Activated T-helper 17 cell treated with anti-CD3 and anti-CD28 coated beads, Interleukin-2, amount 50 U/mL, for 72 hours (primary cell): ENCODE measurements at places on chromosomes 16 and 17.

DNA sequence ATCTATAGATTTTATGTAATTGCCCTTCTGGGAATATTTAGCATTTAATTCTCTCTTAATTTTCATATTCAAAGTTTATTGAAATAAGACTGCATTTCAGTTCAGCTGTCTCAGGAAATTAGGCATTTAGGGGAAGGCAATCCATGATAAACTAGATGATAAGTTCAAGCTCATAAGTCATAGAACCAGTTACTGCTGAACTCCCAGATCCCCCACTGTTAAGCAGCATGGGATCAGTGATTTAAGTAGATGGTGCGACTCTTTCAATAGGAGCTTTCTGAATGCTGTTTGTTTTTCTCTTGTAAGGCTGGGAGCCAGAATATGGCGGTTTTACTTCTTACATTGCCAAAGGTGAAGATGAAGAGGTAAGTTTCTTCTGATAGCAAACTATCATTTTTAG lies 23.8 kb downstream of the OGFOD1 start:
- no peak for ATAC-seq

- peak; percentile 50 for ATAC-seq
Observed at GRCh38 chr16:66274335-66275110, 92.0 kb upstream of the CDH5 start.

DNA sequence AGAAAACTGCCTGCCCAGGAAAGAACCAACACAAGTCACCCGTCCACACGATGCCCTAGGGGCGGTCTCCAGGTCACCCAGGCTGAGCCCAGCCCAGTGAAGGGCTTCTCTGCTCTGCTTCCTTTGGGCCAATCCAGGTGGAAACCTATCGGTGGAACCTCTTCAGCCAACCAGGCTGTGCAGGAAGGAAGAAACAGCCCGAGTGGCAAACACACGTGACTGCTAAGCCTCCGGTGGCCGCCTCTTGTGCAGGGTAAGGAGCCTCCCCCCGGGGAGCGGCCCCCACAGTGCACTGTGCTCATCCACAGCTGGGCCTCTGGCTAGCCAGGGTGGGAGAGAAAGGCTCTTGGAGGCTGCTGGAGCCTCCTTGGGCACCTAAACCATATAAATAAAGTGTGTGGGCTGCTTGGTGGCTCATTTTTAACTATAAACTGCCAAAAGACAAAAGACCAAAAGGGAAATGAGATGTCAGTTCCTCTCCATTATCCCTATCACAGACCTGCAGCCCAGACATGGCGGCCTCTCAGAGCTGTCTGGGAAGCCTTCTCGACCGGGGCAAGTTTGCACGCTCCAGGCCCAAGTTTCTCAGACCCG lies 2.4 kb downstream of the RTN4RL1 start:
- no peak for ATAC-seq

- no peak for ATAC-seq
Observed at GRCh38 chr17:47905221-47905733, 9.2 kb downstream of the SP2 start.

DNA sequence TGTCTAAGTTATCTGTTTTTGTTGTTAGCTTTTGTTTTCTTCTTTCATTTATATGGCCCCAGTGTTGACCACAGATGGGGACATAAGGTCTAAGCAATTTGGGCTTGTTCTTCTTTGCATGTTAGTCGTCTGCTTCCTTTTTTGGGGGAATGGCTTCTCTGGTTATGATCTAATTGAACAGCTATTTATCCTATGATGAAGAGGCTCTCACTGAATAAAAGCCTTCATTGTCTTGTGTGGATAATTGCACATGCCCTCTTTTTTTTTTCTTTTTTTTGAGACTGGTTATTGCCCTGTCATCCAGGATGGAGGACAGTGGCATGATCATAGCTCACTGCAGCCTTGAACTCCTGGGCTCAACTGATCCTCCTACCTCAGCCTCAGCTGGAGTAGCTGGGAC lies 13.7 kb downstream of the SMARCE1 start:
- no peak for ATAC-seq

- no peak for ATAC-seq
Observed at GRCh38 chr16:67395458-67396158, 2.3 kb upstream of the TPPP3 start.

DNA sequence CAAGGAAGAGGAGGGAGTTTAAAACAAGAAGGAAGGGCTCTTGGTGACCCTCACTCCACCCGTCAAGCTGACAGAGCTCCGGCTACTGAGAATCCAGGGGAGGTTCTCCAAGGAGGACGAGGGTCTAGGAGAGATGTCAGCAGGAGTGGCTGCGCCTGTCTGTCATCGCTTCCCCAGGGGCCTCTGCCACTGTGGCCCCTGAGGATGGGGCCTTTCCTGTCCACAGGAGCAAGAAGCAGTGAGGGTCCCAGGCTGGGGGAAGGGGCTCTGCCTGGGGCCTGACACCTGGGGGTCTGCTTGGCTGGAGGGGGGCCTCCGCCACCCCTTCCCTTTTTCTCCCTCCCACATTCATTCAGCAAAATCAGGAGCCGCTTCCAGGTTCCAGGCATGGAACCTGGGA lies 66.5 kb upstream of the TNRC6C start:
- ATAC-seq: no peak

- ATAC-seq: peak; percentile 7
Observed at GRCh38 chr17:80260791-80261158, at the start of gene RNF213. Gene RNF213, plus strand, starts transcription at chr17:80260852. Its CDS starts 2,830 bp downstream, at chr17:80263682.

GRCh38 chr16:74862743-74863244 lies 88.2 kb upstream of the FA2H start:
- ATAC-seq: peak; percentile 58

GRCh38 chr16:82231008-82231787 lies 61.2 kb upstream of the MPHOSPH6 start:
- ATAC-seq: no peak

DNA sequence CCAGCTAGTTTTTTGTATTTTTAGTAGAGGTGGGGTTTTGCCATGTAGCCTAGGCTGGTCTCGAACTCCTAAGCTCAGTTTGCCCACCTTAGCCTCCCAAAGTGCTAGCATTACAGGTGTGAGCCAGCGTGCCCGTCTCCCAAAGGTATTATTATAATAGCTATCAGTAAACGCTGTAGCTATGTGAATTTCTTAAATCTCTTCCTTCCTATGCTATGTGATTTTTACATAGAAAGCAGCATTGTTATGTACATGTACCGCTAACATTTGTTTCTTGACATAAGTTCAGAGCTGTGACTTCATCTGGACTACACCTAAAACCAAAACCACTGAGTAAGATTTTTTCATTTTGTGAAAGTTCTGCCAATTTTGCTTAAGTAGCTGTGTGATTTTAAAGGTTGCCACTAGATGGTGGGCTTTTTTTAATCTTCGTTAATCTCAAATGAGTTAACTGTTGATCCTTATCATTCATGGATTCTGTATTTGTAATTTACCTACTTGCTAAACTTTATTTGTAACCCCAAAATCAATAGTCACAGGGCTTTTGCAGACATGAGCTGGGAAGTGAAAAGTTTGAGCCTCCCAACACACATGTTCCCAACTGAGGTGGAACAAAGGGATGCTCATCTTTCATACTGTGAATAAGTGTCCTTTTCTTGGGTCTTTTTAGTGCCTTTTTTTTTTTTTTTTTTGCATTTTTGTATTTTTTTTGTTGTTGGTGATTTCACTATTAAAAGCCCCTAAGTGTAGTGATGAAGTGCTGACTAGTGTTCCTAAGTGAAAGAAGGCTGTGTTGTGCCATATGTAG lies 21.9 kb downstream of the PRKAR1A start:
- ATAC-seq: peak; percentile 57

DNA sequence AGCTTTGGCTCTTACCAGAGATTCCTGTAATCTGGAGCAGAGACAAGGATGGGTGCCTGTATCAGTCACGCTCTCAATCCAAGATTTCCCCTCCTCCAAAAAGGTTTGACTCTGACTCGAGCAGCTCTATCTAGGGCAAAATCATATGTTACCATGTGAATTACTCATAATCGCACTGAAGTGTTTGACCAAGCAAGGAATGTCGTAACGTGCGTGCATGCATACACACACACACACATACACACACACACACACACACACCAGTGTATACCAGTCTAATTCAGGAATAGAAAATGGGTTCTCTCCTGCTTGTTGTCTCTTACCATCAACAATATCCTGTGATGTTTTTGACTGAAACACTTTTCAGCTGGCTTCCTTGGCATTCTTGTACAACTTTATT lies 835.1 kb downstream of the KCNJ2 start:
- ATAC-seq: no peak

DNA sequence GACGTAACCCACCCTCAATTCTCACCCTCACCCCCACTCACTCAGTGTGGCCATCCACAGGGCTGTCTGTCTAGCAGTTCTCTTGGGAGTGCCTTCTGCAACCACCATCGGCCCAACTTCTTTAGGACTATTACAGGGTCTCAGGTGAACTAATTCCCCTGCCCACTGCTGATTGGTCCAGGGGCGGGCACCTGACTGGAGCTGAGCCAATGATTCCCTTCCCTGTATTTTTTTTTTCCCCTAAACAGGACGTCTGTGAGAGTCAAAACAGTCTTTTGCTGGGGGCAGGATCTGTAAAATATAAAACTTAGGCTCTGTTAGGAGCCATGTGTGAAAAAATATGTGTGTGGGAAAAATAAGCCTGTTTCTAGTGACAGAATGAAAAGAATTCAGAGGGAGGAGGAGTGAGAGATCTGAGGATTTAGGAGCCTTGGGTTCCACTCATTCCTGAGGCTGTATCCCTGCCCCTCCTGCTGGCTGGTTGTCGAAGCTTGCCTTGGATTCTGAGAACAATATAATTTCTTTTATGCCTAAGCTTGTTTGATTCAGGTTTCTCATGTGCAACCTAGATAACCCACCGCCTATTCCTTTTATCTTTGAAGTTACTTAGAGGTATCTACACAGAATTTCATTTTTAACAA lies 115.0 kb downstream of the SPACA3 start:
- ATAC-seq: no peak

GRCh38 chr17:12406623-12407215 lies 259.0 kb upstream of the MYOCD start:
- ATAC-seq: no peak

DNA sequence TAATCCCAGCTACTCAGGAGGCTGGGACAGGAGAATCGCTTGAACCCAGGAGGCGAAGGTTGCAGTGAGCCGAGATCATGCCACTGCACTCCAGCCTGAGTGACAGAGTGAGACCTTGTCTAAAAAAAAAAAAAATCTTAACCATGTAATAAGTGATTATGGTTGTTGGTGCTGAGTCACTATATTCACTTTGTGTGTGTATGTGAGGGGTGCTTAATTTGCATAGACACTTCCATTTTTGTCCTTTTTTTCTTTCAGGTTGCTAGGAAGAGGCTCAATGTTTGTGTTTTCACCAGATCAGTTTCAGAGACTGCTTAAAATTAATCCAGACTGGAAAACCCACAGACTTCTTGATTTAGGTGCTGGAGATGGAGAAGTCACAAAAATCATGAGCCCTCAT lies 18.2 kb downstream of the METTL9 start:
- ATAC-seq: peak; percentile 39

DNA sequence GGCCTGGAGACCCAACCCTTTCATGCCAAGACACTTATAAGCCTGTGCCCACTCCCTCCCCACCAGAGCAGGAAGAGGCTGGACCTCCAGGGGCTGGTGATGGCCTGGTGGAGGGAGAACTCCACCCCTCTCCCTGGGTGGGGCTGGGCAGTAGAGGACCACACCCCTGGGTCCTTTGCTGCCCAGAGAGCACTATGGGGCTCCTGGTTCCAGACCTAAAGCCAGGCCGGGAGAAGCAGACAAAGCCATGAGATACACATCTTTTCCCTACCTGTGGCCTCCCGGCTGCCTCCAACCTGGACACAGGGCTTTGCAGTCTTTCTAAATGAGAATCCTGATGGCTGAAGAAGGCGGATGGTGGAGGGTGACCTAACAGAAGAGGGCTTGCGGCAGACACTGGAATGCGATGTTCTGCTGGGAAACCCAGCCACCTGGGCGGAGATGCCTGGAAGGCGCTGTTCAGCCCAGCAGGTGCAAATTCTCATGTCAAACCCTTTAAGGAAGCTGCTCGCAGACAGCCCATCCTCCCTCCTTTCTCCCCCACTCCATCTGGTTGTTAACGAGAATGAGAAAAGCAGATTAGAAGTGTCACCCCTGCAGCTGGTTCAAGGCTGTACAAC lies 43.9 kb upstream of the KIFC3 start:
- no peak for ATAC-seq

DNA sequence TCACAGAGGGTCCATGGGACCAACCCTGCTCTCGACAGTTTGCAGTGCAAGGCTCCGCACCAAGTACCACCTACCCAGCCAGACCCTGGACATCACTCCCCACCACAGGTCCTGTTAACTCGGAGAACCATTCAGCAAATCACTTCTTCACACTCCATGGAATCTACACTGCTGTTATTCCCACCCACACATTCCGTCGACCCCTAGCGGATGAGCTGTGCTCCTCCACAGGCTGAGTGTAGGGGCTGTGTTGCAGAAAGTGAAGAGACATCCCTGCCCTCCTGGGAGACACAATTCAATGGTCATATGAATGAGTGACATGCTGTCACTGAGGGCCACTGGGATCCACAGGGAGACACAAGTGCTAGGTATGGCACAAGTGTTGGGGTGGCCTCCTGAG lies 27.5 kb downstream of the MPG start:
- ATAC-seq: no peak

- ATAC-seq: no peak
Observed at GRCh38 chr17:35315283-35315682, 58.1 kb downstream of the SLFN11 start.

- ATAC-seq: no peak
Observed at GRCh38 chr17:51353296-51353695, 93.0 kb downstream of the UTP18 start.

- no peak for ATAC-seq
Observed at GRCh38 chr16:88510091-88510994, 57.3 kb downstream of the ZFPM1 start.

- ATAC-seq: no peak
Observed at GRCh38 chr17:33328129-33328528, 35.0 kb upstream of the ASIC2 start.
